ENCODE measurements at places on chromosomes 4 and X.

GRCh38 chr4:102392033-102392744 is 46.9 kb upstream of the SLC39A8 start:
- no peak for DNase-seq

DNA sequence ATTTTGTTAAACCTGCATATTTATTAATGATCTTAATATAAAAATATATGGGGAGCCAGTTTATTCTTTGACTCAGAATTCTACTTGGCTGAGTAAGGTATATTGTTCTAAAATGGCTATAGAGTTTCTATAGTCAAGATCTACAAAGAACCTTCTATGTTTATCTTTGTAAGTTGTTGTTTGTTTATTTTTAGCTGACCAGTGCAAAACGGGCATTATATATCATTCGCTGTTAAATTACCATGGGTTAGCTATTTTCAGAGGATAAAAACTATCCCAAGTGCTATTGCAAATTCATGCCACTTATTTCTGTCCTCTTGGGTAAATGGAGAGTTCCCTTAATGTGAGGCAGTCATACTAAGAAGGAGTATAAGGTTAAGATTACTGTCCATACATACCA is 5.3 kb upstream of the SPOCK3 start:
- DNase-seq: no peak

DNA sequence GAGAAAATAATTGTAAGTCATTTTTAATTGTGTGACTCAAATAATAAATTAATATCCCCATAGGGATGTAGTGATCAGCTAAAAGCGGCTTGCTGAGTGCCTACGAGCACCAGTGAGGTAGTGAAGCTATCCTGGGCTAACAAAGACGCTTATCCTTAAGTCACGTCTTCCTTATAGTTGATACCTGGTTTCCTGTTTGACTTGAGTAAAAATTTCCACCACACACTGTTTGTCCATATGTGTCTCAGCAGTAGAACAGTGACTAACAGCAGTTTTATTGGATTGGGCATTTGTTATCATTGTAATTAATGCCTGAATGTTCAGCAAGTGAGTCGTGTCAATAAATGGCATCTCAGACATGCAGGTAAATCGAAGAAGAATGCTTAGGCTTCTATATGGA is 241.1 kb downstream of the GRXCR1 start:
- no peak for DNase-seq

DNA sequence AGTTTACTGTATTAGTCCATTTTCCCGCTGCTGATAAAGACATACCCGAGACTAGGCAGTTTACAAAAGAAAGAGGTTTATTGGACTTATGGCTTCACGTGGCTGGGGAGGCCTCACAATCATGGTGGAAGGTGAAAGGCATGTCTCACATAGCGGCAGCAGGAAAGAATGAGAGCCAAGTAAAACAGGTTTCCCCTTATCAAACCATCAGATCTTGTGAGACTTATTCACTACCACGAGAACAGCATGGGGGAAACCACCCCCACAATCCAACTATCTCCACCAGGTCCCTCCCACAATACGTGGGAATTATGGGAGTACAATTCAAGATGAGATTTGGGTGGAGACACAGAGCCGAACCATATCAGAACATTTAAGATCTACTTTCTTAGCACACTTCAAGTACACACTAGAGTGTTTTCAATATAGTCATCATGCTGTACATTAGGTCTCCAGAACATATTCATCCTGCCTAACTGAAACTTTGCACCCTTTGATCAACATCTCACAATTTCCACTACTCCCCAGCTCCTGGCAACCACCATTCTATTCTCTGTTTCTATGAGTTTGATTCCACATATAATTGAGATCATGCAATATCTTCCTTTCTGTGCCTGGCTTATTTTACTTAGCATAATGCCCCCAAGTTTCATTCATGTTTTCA is 341.0 kb downstream of the ARHGAP24 start:
- DNase-seq: no peak

GRCh38 chr4:48939785-48940184 is 33.2 kb upstream of the OCIAD2 start:
- DNase-seq: no peak

DNA sequence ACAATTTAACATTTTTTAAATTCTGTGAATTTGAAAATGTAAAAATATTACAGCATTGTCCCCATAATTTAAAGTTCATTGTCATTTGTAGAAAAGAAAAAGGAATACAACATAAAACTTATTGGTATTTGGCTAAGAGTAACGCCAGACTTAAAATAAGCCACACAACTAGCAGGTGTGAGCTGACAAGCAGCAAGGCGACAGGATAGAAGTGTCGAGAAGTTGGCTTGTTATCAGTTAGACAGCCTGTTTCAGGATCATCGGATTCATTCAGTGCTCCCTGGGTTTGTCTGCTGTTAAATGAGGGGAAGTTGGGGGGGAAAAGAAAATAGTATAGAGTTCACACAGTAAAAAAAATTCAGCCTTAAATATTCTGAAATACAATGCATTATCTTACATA is 393.6 kb downstream of the IL15 start:
- no peak for DNase-seq

DNA sequence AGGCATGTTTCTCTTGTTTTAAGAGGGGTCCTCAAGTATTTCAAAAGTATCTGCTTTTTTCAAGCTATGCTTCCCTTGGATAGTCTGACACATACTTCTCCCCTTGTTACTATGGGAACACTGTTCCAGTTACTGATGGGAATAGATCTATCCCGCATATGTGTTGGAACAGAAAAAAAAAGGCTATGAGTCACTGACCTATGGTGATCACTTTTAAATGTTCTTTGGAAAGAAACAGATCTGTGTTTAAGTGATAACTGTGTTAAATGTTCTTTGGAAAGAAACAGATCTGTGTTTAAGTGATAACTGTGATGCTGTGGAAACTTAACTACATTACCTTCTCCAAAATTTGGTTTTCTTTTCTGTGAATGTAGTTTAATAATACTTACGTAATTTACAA is 303.2 kb downstream of the TEX13C start:
- DNase-seq: no peak

DNA sequence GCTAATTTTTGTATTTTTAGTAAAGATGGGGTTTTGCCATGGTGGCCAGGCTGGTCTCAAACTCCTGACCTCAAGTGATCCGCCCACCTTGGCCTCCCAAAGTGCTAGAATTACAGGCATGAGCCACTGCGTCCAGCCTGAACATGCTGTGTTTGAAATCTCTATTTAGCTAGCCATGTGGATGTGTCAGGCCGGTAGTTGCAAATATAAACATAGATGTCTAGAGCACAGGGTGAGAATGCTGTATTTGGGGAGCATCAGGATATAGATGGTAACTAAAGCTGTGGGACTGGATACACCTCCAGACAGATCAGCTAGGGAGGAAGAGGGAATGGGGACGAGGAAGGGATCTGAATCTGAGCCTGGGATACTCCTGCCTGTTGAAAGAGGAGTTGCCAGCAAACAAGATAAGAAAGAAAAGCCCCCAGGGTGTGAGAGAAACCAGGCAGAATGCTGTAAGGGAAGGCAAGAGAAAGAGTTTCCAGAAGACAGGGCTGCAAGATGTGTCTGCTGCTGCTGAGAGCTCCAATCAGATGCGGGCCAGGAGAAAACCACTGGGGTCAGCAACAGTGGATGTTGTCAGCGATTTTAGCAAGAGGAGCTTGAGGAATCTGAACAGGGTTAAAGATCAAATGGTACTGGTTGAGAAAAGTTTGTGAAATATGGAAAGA is 177.4 kb downstream of the PALLD start:
- DNase-seq: no peak

- DNase-seq: no peak
Measured at GRCh38 chr4:176910646-176911045, 117.9 kb upstream of the VEGFC start.

DNA sequence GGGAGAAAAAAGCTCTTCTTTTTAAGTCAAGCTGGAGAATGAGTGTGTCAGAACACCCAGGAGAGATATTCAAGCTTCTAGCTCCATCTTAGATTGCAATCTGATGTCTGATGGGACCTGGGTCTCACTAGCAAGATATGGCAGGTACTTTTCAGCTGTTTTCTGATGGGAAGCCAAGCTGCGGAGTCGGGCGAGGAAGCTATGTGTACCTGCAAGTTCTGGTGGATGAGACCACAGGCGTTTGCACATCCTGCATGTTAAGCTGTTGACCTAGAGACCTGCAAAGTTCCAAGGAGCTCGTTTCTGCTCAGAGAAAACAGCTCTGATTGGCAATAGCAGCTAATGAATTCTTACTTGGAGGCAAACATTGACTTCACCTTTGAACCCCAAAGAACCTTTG is 167.3 kb upstream of the GATB start:
- no peak for DNase-seq

DNA sequence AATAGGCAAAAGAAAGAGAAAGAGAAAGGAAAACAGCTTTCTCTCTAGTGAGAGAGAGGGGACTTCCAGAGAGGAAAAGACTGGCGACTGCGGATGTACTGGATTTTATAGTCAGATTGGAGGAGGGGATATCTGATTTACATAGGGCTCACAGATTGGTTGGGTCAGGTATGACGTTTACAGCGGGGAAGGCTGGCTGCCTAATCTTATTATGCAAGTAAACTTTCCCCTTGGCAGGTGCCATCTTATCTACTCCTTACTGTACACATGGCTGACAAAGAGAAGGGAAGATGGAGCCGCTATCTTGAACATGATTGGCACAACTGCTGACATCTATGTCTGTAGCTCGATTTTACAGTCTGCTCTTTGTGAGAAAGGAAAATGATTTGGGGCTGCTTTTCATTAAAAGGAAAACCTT is 25.4 kb downstream of the RBPJ start:
- no peak for DNase-seq

- DNase-seq: no peak
Measured at GRCh38 chrX:22340022-22340616, 67.4 kb downstream of the CBLL2 start.

DNA sequence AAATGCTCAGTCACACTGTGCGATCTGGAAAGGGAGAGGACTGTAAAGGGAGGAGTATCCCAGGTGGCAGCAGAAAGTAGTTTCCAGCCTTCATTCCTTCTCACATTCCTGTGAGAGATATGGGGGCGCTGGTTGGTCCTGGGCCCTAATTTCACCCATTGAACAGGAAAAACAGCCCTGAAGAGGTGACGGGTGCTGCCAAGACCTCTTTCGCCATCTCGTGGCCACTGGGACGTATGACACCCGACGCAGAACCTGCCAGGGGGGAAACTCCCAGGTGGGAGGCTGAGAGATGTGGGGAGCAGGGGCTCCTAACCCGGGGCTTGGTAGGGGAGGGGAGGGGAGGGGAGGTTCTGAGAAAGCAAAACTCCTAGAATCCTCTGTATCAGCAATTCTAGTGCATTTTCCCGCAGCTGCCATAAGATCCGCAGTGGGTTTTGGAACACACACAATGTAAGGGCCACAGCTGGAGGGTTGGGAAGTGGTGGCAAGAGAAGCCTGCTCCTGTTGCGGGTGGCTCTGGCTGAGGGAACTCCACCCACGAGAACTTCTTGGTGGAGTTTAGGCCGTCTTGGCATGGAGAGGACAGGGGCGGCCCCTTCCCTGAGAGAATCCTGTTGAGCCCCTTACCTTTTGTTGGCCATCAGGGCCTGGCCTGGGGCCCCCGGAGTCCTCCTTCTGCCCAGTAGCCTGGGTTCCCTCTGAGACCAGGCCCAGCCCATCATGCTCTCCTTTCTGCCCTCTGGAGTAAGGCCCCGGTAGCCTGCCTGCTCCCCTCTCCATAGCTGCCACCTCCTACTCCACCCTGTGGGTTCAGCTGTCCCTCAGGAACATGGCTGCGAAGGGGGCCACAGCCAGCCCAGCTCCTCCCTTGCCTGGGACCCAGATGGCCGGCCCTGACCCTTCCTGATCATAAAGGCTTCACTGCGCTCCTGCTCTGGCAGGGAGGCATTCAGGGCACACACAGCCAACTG is 134.1 kb downstream of the OR13H1 start:
- peak; percentile 45 for DNase-seq

GRCh38 chr4:83080561-83080960 is 34.0 kb downstream of the PLAC8 start:
- no peak for DNase-seq

GRCh38 chr4:28310926-28311325 is 1450.3 kb downstream of the STIM2 start:
- no peak for DNase-seq

Data from activated CD4-positive, alpha-beta T cell treated with anti-CD3 and anti-CD28 coated beads, Interleukin-2, amount 50 U/mL, for 48 hours (primary cell).